Putamen (tissue), 1 donor: ENCODE measurements at places on chromosomes 2 and 18.

GRCh38 chr2:45652090-45653031 lies 886 bp downstream of the PRKCE start:
- peak; percentile 23 for DNase-seq

DNA sequence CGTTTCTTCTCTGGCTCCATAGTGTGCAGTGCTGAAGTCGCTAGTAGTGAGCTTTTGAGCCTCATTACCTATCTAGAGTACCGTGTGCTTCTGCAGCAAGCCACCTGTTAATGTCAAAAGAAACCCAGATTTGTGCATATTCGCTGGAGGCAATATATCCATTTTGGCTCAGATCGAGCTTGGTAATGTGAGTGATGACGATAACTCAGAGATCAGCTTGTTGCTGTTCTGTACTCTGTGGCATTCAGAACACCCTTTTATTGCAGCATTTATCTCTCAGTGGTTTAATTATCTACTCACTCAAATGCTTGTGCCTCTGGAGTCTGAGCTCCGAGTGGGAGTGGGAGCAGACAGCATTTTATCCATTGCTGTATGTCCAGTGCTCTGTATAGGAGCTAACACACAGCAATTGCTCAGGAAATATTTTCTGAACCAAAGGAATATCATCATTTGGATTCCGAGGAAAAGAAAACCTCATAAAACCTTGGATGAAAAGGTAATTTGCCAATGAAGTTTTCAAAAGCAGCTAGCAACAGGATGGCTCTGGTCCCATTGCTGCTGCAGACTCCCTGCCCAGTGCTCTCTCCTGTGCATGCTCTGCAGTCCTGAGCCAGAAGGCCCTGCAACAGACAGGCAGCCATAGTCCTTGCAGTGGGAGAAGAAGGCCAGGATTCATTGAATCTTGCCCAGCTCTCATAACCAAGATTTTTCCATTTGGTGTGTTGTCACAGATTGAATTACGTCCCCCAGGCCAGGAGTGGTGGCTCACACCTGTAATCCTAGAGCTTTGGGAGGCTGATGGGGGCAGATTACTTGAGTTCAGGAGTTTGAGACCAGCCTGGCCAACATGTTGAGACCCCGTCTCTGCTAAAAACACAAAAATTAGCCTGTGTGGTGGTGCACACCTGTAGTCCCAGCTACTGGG lies 183.8 kb downstream of the MYCN start:
- DNase-seq: no peak

GRCh38 chr2:112483042-112483473 lies 1.1 kb downstream of the TTL start:
- no peak for DNase-seq

- DNase-seq: no peak
Measured at GRCh38 chr2:42984617-42985016, 192.2 kb upstream of the HAAO start.

DNA sequence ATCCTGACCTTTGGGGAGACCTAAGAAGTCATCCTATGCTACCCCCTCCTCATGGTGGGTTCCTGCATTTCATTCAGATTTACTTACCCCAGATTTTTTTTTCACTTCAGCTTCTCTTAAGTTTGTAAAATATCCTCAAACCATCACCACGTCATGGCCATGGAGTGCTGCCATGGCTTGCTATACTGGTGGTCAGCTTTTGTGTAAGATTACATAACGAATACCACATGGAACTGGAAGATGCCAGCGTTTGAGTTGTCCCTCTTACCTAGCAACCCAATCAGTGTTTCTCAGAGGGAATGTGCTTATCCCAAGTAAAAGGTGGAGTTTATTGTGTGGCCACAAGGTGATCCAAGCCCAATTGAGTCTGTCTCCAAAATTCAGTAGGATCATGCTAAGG lies 148.6 kb upstream of the ALPP start:
- DNase-seq: no peak

- no peak for DNase-seq
Measured at GRCh38 chr2:71757351-71757750, 304.0 kb downstream of the DYSF start.

DNA sequence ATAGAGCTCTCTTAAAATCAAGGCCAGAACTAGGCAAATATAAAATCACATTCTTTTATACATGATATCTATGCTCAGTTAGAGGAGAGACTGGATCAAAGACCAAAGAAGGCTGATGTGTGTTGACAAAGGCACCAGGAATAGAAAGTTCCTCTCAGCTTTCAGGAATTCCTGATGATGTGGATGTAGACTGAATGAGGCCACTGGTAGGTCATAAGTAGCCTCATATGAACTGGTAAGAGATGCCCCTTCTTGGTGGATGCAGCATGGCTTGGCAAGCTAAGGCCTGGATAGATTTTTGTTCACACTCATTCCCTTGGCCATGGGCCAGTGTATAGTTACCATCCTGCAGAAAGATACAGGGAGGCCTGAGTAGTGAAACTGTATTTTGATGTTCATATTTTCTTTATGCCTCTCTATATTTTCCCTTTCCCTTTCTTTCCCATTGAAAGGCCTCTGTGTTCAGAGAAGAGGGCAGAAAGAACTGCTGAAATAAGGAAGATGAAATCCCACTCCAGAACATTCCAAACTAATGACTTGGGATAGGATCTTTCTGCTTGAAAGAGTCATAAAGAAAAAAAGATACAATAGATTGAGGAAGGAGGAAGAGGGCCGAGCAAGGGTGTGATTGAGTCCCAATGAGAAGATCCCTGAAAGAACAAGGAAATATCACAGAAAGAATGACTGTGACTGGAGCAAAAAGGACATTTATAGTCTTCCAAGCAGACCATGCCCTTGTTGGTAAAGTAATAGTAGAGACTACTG lies 2182.7 kb upstream of the PIK3C3 start:
- DNase-seq: no peak

GRCh38 chr2:172168917-172169346 lies 66.2 kb upstream of the DLX2 start:
- DNase-seq: no peak

DNA sequence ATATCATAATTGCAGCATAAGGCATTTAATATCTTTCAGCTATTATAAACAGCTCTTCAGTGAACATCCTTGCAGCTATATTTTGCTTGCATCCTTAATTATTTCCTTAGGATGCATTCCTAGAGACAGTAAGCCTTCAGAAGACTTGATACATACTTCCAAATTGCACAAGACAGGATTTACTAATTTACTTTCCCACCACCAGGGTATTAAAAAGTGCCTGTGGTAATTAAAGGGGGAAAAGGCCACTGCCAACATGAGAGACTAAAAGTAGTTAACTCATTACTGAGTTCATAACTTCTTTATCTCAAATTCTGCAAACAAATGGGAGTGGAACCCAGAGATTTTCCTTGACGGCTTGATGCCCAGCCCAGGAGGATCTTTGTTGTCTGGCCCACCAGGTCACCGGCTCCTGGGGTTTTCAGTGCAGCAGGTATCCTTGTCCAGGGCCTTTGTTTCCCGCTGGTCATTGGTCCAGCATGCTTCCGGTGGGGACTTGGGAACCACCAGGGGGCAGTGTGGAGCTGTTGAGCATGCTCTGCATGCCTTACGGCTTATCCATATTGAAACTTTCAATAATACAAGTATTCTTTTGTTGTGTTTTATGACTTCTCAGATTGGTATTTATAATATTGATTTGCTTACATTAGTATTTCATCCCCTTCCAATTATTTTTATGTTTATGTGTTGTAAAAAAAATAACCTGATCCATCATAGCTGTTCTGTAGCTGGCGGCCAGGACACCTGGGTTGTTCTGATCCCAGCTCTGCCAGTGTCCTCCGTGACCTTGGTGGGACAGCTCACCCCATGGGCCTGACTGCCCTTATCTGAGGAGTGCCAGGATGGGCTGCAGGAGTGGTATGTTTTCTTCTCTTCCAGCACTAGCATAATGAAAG lies 61.4 kb downstream of the TGOLN2 start:
- DNase-seq: no peak

DNA sequence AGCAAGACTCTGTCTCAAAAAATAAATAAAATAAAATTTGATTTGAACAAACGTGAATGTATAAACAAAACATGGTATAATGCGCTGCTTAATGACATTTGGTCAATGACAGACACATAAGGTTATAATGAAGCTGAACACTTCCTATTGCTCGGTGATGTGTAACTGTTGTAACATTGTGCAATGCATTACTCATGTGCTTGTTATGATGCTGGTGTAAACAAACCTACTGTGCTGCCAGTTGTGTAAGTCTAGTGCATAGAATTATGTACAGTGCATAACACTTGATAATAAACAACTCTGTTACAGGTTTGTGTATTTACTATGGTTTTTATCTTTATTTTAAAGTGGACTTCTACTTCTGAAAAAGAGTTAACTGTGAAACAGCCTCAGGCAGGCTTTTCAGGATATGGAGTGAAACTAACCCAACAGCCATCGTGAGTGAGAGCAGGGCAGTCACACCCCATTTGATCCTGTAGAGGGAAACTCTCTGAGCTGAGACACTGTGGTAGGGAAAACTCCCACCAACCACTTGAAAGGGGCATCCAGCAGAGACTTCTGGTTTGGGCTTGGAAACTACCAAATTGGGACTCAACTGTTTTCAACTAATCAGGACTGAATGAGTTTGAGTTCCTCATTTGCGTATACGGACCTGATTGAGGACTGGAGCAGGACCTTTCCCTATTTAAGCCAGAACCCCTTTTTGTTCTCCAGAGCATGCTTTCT lies 8.7 kb upstream of the RPRD1A start:
- no peak for DNase-seq

GRCh38 chr2:225017713-225018112 lies 24.6 kb downstream of the DOCK10 start:
- no peak for DNase-seq

GRCh38 chr2:138430181-138430580 lies 71.4 kb upstream of the SPOPL start:
- DNase-seq: no peak

DNA sequence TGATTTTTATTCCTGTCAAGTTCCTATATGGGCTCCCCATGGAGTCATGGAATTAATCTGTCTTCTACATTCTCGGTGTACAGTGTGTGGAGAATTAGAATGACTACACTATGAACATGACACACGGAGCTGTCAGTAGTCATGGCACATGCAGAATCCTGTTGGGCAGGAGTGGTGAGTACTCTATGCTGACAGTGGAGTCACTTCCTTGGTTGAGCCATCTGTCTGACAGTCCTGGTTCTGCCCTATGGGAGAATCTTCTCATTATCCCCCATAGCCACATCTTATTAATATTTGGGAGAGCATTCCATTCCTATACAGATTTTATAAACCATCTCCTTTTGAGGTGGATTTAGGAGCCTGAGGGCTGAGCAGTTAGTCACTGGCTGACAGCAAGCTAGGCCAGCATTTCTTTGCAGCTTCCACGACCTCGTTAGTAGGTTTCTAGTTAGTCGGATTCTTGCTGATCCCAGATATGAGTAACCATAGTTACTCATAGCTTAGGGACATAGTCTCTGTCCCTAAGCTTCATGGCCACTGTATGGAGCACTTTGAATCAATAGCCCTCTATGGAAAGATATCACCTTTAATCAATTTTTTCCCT lies 90.6 kb downstream of the MDH1 start:
- DNase-seq: no peak

DNA sequence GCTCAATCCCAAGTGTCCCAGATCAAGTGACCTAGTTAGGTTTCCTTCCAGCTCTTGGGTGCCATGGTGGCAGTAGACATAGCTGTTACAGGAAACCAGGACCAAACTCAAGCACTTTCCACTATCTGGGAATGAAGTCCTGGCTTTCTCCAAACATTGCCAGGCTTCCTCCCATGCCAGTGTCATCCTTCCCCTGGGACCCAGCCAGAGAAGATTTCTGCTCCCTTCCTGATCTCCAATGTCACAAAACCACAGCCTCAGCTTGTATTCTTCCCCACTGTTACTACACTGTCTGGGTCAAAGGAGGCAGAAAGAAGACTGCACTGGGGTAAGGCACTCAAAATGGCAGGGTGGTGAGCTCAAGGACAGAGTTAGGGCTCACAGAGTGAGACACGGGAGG lies 347.1 kb downstream of the TNS1 start:
- no peak for DNase-seq

DNA sequence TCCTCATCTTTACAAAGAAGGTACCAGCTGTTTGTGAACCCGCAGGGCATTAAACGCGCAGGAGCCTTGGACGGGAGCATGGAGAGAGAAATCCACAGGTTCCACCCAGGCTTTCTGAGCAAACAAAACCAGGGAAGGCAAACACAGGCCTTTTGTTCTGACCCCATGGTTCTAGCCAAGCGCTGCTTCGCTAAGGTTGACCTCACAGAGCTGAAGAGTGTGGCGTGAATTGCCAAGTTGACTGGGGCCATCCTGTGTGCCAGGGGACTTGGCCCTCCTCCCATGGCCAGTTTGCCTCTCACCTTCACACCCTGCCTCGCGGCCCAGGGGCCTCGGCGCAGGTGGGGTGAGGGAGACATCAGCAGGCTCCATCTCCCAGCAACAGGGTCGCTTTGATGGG lies 74.1 kb downstream of the VAPA start:
- DNase-seq: no peak

DNA sequence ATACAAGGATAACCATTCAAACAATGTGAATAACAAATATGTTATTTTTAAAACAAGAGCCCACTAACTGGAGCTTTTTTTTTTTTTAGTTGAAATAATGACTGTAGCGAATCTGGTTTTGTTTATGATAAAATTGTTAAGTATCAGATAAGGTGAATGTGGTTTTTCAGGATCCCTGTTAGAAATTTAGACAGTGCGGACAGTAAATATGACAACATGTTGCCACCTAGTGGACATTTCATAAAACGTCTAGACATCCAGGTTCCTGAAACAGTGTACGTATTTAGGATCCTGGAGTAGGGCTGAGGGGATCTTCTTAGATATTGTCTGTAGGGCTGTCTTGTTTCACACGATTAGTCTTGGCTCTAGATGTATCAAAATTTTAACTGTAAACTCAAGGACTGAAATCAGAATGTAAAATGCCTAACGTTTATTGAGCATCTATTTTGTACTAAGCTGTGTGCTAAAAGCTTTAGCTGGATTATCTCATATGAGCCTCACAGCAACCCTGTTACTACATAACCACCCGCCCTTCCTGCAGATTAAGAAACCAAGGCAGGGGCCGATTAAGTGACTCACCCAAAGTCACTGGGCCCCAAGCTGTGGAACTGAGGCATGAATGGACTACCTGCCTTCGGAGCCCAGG lies 23.9 kb upstream of the CCDC68 start:
- no peak for DNase-seq

DNA sequence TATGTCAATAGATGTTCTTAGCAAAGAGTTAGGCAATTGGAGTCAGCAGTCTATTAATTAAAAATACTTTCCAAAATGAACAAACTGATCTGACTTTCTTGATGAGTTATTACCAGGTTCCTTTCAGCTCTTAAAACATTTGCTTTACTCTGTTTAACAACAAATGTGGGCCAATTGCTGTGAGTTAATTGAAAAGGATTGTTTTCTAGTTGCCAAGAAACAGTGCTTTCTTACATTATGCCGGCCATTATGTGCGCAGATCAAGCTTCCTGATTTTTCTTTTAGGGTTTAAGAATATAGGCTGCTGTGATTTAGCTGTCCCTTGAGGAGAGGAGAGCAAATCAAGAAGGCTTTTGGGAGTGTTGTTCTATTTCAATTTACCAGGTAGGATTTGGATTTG lies 50.5 kb upstream of the ITPRID2 start:
- DNase-seq: no peak
